Hippocampal formation (tissue), 2 donors: ENCODE measurements at places on chromosomes 6 and 20.

DNA sequence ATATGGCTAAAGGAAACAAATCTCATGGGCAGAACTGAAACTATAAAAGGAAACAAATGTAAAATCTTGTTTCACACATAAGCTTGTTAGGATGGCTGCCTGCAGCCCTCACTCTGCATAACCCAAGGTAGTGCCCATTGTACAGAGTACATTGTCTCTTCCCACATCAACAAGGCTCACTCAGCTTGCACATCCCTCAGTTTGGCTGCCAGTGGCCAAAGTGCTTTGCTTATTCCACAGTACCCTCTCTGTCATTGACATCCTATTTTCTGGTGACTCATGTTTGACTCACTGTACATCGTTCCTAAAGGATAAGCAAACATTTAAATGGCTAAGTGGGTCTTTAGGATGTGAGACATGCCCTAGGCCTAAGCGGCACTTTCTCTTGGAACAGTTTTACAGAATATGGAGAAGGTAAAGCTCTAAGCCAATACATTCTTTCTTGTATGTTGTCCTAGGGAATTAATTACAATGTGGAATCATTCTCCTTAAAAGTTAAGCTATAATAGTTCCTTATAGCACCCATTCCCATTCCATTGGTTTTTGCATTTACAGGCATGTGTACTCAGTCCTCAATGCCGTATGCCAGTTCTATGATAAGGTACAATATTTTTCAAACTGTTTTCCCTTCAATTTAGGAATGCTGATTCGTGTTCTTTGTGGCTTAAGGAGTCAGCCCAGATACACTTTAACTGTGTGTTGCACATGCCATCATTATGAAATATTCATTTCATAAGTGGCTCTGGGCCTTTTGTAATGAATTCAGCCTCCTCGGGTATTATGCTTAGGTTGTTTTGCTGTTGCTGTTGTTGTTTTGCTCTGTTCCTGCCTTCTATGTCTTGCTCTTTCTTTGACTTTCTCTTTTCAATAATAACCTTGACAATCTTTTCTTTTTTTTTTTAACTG lies 5.5 kb downstream of the ANKEF1 start:
- DNase-seq = no peak

GRCh38 chr20:5445611-5446010 lies 128.9 kb upstream of the PROKR2 start:
- no peak for DNase-seq

DNA sequence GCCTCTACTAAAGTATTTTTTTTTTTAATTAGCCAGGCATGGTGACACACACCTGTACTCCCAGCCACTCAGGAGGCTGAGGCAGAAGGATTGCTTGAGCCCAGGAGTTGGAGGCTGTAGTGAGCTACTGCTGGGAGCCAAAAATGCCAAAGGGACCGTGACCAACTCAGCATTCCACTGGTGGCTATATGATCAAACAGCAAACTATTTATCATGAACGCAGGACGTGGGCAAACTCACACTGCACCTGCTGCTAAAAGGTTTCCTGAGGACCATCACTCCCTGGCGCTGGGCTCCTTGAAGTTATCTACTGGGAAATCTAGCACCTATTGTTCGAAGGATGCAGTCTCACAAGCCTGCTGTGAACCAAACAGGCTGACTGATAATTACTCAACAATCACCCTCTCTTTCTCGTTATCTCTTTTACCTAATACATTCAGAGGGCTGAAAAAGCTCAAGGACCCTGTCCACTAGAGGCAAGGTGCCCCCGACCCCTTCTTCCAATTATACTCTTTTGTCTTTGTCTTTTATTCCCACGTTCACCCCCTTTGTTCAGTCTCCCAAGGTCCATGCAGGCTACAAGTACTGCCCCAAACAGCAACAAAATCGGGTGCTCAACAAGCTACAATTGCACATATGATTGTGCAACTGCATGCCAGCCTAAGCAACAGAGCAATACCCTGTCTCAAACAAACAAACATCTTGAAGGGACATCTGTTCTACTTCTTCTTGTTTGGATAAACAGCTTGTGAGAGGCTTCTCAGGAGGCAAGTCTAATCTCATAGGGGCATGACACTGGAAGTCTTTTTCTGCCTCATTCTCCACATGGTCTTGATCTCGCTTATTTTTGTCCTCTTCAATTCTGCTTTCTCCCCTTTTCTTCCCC lies 47.7 kb upstream of the PLN start:
- DNase-seq = no peak

DNA sequence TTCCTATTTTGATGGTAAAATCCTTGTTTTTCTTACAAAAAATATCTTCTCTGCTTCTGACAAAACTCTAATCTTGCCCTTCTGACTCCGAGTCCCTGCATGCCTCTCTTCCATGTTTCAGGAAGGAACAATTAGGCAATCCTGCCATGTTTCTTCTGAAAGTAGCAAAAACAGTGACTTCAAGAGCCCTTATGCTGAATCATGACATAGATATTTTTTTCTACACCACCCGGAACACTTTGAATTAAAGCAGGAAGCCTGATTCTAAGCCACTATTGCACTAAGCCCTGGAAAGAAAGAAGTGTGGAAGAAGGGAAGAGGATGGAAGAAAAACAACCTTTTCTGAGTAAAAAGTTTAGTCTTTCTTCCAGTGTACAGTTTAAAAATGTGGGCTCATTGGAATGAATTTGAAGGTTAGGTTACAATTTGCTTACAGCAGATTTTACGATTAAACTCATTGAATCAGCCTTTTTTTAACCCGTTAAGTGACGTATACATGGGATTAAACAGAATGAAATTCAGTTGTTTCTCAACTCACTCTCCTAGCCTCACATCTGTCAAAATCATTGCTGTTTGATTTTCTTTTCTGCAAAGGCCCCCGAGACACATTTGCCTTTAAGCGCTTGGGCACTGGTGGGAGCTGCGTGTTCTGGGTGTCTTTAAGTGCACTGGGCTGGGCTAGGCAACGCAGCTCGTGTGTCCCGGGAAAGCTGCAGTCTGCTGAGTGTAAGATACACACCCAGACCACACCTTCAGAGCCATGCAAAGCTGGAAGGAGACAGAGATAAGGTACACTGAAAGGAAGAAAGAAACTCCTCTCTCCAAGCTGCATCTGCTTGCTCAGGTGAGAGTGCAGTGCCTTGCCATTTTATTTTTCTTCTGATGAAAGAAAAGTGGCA lies 159.4 kb upstream of the CITED2 start:
- DNase-seq = no peak

- peak; percentile 21 for DNase-seq
These were observed 1.2 kb downstream of the AKAP12 start for GRCh38 chr6:151240791-151241642.

DNA sequence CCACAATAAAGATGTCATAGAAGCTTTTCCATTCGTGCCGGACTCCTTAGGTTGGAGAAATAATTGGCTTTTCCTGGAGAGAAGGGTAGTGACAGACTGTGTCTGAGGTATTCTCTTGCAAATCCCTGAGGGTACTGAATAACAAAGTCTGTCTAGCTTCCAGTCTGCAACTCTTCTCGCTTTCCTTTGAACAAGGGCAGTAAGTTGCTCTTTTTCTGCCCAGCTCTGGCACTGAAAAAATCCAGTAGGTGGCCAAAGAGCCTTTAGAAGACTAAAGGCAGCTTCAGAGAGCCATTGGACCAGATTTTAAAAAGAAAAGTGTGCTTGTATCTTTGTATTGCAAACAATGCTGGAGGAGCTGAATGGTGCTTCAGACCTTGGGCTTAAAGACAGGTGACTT lies 20.7 kb upstream of the RREB1 start:
- no peak for DNase-seq
